ENCODE measurements at places on chromosomes 2 and 18. TPM values are rescaled to one million over a fixed set of nuclear protein-coding genes. Genes with fewer than 3 reads are reported as not detected.

The NAT8 gene
- total RNA-seq = not detected

- no peak for DNase-seq
These were observed 13.6 kb downstream of the TLK1 start for GRCh38 chr2:171147081-171147480.

The CTAGE1 gene
- not detected for total RNA-seq

The IL18R1 gene
- total RNA-seq = 7.6 TPM

DNA sequence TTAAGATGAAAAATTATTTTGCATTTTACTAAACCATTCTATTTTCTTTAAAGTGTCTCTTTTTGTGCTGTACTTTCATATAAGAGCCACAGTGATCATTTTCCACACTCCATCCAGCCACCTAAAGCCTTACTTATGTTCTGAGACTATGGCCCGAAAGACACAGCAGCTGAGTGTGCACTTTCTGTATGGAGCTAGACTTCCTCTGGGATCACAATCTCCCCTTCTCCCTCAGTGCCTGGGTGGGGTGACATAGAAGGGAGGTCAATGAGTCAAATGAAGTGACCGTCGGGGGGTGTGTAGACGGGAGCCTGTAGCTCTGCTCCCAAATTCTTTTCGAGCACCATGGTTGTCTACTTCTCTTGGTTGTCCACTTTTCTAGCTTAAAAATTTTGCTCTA, 97.8 kb upstream of the ARL4C start:
- DNase-seq = no peak

DNA sequence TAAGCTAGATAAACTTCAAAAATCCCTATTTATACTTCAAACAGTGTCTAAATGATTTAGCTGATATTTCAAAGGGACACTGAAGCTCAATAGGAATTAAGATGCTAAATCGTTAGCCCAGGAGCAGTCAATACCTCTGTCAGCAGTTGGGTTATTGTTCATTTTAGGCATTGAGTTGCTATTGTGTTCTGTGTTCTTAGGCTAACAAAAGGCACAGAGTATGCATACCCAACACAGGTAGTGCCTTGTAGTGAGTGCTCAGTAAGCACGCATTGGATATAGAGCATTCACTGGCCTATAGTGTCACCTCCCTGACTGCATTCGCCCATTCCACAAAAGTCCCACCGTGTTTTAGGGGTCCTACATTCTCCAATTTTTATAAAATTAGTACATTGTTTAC, 152.3 kb downstream of the PIK3C3 start:
- DNase-seq = no peak

- DNase-seq = no peak
These were observed 55.8 kb upstream of the SLC35F5 start for GRCh38 chr2:113812204-113812603.

The IMMT gene
- total RNA-seq = 40.8 TPM

DNA sequence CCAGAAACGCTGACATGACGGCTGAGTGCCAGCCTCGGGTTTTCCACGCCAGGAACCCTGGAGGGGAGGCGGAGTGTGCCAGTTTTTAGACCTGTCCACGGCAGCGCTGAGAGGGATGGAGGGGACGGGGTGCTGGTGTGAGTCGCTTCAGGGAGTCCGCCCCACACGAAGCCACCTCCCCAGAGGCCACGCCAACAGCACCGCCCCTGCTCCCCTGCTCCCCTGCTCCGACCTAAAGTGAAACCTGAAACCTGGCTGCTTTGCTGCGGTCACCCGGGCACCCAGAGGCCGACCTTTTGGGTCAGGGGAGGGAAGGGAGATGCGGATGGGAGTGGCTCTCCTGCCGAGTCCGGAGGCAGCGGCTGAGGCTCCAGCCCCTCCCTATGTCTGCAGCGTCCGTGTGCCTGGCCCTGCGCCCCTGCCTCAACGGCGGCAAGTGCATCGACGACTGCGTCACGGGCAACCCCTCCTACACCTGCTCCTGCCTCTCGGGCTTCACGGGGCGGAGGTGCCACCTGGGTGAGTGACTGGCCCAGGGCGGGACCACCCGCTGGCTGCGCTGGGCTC, 38.1 kb downstream of the SNED1 start:
- DNase-seq = peak; percentile 78

The BCL11A gene
- 2.3 TPM for total RNA-seq

DNA sequence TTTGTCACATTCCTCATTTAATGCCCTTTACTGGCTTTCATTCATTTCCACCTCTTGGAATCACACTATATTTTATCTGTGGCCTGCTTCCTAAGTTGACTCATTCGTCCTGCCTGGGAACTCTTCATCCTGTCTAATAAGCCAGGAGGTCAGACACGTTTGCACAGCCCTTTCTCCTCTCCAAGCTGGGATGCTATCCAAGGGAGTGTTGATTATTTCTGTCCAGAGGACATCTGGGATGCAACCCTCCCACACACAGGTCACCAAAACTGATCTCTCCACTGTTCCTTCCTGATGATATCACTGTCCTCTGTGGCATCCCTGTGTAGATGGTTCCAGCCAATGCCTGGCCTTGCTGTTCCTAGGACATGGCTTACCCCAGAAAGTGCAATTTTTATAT, 79.8 kb upstream of the NOSTRIN start:
- DNase-seq = no peak
